Left cardiac atrium (tissue), 4 donors: ENCODE measurements at places on chromosomes 3 and 15. TPM values are rescaled to one million over a fixed set of nuclear protein-coding genes. Genes with fewer than 3 reads are reported as not detected.

DNA sequence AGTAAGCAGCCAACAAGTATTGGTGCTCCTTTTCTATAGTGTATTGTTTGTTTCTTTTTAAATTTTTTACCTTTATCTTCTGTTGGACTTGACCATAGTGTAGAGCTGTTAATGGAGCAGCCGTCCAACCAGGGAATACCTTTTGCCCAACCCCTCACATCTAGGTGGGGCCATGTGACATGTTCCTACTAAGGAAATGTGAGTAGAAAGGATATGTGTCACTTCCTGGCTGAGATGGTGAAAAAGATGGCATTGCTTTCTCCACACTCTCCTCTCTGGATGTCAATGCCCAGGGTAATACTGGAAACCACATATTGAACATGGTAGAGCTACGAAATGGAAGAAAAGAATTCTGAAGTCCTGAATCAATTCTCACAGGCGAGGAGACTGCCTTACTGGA, 218.8 kb downstream of the TBL1XR1 start:
- no peak for DNase-seq

DNA sequence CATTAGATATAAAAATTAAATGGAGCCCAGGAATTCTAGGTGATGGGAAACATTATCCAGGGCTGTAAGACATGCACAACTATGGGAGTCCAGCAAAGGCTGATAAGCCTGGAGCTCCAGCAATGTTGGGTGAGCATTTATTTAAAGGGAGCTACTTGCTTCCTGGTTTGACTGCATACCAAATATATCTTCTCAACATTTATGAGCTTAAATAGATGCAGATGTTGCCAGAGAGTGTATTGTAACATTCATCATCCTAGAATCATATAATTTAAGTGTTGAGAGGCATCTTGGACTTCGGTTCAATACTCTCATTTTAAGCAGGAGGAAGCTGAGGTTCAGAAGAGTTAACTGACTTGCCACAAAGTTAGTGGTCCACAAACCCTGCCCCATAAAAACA, 12.2 kb upstream of the POLR2M start:
- no peak for DNase-seq

DNA sequence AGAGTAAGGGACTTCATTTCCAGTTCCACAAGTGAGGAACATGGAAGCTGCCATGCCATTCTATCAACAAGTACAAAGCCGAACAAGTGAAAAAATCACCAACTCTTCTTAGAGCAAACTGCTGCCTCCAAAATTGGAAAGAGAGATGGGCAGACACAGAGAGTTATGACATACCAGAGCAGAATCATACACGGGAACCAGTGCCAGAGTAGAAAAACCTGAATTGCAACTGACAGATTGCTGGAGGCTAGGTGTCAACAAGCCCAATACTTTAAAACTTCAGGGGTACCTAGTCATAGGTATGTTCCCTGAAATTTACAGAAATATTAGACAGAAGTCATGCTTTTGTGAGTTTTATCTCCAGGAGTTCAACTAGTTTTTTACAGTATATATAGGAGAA, 62.0 kb downstream of the TTBK2 start:
- no peak for DNase-seq

GRCh38 chr3:132448216-132448961, 31.1 kb downstream of the DNAJC13 start:
- peak; percentile 59 for DNase-seq

Gene STRC
- total RNA-seq: 0.12 TPM
